ENCODE measurements at places on chromosomes 1 and 21.
A peak's percentile ranks its signal among the peaks of the same experiment; 100 is the strongest.

DNA sequence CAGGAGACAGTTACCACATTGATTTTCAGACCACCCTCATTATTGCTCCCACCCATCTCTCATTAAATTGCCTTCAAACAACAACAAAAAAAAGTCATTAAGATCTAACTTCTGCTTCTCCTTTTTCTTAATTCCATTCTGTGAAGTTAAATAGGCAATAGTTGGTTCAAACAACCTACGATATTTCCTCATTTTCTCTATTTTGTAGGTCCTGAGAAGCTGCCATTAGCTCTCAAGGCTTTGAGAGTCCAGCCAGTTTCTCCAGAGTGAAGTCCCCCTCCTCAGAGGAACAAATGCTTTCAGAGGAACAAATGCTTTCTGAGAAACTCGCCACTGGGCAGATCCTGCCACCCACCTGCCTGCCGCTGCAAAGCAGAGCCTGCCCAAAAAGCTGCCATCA lies 125.6 kb downstream of the ETS2 start:
- DNase-seq: no peak

GRCh38 chr1:172837816-172838679 lies 179.1 kb downstream of the FASLG start:
- DNase-seq: peak; percentile 85

DNA sequence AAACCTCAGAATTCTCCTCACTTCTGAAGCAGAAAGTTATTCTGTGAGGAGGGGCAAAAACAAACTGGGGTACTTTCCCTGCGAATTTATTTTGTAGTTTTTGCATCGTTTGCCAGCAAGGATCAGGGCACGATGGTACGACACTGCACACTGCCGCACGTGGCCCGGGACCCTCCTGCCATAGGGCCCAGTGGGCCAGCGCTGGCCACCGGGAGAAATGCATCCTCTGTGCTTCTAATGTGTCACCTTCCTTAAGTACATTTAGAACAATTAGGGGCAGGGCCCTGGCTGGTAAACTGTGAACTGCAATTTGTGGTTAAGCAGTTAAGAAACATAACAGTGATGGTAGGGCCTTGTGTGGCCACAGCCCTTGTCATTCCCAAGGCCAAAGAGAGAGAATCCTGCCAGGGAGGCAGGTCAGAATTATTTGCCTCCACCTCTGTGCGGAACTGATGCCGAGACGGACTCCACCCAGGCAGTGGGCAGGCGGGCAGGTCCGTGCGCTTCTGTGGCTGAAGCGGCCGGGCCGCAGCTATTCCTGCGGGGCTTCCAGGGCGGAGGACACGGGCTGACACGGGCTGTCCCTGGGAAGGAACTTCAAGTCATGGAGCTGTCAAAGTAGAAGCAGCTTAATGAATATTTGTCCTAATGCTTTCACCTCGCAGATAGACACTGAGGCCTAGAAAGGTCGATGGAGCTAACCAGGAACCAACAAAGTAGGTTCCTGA lies 12.5 kb downstream of the GPR137B start:
- DNase-seq: no peak

GRCh38 chr21:34330055-34330454 lies 33.8 kb upstream of the KCNE2 start:
- DNase-seq: no peak

- peak; percentile 3 for DNase-seq
Observed at GRCh38 chr1:15168479-15168878, 14.9 kb downstream of the TMEM51 start.

DNA sequence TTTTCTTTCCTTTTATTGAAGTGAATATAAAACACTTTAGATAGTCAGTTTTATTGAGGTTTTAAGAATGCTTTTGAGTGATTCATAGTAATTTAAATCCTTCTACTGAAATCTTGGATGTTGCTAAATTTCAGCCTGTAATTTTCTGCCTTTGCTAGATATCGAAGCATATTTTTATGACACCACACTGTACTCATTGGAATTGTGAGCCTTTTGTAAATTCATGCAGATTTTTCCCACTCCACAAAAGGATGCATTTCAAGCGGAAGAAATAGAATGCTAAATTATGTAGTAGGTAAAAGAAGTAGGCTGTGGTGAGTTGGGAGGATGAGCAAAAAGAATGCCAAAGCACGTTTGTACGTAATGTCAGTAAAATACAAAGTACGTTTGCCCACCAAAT lies 13.8 kb downstream of the SNX7 start:
- DNase-seq: no peak

GRCh38 chr1:156151093-156151688 lies 2.2 kb upstream of the SEMA4A start:
- DNase-seq: no peak

DNA sequence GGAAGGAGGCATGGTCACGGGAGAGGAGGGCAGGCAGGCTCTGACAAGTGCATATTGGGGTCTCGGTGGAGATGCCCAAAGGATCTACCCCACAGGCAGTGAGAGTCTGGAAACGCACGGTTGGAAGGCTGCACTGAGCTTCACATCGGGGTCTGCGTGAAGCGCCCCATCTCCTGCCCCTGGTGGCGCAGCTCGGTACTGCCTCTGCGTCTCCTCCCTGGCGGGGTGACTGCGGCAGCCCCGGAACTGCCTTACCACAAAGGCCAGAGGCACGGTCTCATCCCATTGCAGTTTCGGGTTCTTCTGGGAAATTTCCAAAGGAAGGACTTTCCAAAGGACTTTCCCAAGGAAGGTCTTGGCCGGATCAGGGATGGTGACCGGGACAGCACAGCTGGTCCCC lies 69.2 kb upstream of the AJAP1 start:
- peak; percentile 10 for DNase-seq

GRCh38 chr1:39173995-39174380 lies 30.5 kb upstream of the MACF1 start:
- DNase-seq: no peak

GRCh38 chr1:199247891-199248290 lies 609.1 kb downstream of the PTPRC start:
- no peak for DNase-seq

DNA sequence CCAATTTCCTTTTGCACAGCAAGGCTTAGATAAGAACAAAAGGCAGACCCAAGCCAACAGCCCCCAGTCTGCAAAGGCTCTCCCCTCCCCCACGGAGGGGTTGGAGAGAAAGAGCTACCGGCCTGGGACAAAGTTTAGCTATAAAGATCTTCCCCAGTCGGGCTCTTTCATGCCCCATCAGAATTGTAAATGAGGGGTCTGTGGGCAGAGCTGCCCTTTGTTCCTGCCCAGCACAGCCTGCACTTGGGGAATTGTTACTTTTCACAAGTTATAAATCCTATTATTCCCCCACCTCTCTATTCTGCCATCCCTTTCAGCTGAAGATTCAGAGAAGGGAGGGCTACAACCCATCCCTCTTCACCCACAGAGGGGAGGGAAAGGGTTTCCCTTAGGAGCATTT lies 3.5 kb downstream of the MYCL start:
- no peak for DNase-seq

DNA sequence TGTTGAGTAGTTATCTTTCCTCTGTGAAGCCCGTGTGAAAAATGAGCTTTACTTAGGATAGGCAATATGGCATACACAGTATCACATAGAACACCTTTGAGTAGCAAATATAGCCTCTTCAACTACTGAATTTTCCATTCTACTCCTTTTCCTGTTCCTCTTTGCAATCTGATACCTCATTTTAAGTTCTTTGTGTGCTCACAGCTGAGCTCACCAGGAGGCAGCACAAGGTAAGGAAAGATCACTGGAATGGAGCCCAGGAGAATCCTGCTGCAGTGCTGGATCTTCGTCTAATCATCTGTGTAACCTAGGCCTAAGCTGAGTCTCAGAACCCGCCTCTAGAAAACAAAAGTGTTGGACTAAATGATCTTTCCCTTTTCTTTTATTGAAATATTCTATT lies 171.0 kb downstream of the LRRC40 start:
- DNase-seq: no peak

- DNase-seq: no peak
Observed at GRCh38 chr1:172324761-172325160, 95.7 kb upstream of the C1orf105 start.

DNA sequence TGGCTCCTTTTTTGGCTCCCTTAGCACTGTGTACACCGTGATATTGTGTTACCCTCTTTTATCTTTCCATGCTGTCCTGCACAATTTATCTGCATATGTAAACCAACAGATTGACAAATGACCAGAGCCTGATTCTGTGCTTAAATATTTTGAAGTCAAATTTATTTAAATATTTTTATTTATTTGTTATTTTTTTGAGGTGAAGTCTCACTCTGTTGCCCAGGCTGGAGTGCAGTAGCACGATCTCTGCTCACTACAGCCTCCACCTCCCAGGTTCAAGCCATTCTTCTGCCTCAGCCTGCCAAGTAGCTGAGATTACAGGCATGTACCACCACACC lies 12.8 kb downstream of the PMF1 start:
- DNase-seq: no peak

- DNase-seq: no peak
Observed at GRCh38 chr21:21612466-21612865, 614.3 kb downstream of the NCAM2 start.

DNA sequence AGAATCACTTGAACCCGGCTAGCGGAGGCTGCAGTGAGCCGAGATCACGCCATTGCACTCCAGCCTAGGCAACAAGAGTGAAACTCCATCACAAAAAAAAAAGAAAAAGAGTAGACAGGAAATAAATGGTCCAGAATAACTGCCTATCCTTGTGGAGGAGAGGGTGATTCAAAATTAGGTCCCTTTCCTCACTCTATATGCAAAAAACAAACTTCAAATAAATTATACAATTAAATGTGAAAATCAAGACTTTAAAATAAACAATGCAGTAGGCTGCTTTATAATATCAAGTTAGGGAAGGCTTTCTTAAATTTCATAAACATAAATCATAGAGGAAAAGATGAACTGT lies 26.4 kb downstream of the MRPL39 start:
- DNase-seq: no peak

- DNase-seq: no peak
Observed at GRCh38 chr21:44433791-44434567, 21.3 kb upstream of the LRRC3 start.

DNA sequence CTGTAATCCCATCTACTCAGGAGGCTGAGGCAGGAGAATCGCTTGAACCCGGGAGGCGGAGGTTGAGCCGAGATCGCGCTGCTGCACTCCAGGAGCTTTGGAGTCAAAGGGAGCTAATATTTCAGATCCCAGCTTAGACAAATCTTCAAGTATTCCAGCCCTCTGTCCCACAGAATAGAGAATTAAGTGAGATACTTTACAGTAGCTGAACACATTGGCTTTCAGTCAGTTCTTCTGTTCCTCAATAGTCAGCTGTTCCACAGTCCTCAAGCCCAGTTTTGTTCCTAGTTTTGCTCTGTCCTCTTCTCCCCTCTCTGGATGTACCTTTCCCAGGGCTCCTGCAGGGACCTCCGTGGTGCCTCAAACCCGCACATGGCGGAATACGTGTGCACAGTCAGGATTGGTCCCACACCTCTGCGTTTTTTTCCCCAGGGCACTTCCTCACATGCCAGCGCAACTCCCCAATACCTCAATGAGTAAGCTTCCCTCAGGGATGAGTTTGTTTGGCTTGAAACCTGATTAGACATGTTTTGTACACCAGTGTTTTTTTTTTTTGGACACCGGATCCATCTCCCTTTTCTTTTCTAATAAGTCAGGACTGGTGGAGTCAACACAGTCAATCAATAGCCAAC lies 1.2 kb downstream of the MFN2 start:
- no peak for DNase-seq

- no peak for DNase-seq
Observed at GRCh38 chr1:81834268-81834667, 33.5 kb downstream of the ADGRL2 start.

DNA sequence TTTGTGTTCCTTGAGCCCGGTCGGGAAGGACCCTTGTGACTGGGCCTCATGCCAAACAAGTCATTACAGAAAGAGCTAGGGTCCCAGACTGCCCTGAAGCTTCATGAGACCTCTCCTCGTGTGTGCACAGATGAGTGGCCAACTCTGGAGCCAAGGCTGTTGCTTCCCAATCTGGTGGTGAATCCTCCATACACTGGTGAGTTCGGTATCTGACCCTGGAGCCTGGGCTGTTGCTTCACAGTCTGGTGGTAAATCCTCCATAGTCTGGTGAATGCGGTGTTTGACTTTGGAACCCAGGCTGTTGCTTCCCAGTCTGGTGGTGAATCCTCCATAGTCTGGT lies 737.8 kb downstream of the MATN1 start:
- no peak for DNase-seq

DNA sequence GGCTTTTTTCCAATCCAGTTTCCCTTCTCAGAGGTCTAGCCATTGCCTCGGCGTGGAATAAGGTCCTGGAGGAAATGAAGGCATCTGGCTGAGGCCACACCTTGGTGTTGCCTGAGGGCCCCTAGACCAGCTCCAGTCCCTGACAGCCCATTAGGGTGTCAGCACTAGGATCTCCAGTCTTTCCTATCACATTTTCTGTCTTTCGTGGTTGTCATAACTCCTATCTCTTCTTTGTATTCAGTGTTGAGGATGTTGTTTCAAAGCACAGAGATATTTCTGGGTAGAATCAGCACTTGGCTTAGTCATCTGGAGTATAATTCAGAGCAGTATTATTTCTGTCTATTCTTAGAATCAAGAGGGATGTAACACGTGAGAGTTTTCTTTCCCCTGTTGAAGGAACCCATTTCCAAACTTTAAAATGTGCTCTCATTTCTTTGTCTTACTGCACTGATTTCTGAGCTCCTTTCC lies 844.3 kb downstream of the KCNT2 start:
- DNase-seq: no peak

GRCh38 chr1:229105822-229106525 lies 164.9 kb upstream of the RAB4A start:
- no peak for DNase-seq

DNA sequence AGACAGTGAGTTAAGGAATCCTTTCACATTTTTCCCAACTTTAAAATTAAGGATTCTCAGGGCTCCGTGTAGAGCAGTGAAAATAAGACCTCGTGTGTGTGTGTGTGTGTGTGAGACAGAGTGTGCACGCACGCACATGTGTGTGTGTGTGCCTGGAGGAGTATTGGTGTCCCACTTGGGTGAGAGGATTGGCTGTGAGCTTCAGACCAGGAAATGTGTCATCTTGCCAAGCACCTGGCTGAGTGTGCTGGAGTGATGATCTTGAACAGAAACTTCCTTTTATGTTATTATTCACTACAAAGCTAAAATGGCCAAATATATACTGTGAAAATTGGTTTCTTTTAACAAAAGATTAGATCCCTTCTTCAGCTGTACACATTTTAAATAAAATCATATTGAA lies 35.2 kb upstream of the NTPCR start:
- DNase-seq: no peak

DNA sequence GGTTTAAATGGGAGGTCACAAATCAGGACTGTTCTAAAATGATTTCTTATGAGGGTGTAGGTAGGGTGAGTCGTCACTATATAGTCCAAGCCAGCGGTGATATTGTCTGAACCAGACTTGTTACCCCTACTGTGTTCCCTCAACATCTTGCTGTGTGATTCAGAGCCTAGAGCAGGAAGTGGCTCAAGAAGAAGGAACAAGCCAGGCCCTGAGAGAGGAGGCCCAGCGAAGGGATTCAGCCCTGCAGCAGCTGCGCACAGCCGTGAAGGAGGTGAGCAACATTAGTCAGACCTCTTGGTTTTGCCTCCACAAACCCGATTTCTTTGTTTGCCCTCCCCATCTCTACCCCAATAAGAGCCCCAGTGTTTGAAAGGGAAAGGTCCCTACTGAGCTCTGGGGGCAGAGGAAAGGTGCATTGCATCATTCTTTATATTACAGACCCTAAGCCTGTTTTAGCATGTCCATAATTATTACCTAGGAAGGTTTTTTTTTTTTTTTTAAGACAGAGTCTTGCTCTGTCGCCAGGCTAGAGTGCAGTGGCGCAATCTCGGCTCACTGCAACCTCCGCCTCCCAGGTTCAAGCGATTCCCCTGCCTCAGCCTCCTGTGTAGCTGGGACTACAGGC lies 5.0 kb upstream of the SH3BGRL3 start:
- no peak for DNase-seq

GRCh38 chr1:36705629-36706028 lies 222.9 kb upstream of the CSF3R start:
- DNase-seq: no peak
